ENCODE measurements at places on chromosomes 7 and 10.
A peak's percentile ranks its signal among the peaks of the same experiment; 100 is the strongest.

DNA sequence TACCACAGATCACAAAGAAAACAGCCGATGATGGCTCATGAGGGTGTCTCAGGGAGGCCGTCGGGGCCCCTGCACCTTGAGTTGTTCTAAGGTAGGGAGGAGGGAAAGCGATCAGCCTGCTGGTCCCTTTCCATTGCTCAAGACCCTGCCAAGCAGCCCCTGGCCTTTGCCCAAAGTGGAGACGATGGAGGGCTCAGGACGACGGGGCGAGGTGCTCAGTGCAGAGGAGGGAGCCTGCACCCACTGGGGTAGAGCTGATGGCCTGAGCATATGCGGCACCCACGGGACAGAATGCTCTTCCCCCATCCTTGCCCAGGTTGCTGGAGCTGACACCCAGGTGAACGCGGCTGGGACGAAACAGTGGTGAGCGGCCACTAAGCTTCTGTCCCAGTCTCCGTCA lies 58.3 kb upstream of the FAM20C start:
- DNase-seq: no peak

GRCh38 chr7:41729059-41729458 lies 26.2 kb upstream of the INHBA start:
- no peak for DNase-seq

DNA sequence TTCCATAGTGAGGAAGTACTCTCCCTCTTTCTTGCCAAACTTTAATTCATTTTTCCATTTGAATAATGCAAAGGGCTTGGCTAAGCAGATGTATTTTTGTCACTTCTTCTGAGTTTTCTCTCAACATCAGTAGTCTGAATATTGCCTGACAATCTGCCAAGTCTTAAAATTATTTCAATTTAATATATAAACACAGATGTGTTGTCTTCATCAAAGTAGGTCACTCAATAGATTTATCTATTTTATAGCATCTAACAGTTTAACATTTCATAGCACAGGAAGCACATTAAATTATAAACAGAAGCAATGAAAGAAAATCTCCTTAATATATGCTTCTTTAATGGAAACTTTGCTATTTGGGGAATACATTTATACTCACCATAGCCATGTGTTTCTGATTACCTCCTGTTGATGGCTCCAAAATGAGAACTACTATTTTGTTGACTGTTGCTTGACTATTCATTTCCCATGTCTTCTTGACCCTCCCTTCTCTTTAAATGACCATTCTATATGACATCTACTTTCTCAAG lies 4.5 kb downstream of the CPED1 start:
- no peak for DNase-seq

DNA sequence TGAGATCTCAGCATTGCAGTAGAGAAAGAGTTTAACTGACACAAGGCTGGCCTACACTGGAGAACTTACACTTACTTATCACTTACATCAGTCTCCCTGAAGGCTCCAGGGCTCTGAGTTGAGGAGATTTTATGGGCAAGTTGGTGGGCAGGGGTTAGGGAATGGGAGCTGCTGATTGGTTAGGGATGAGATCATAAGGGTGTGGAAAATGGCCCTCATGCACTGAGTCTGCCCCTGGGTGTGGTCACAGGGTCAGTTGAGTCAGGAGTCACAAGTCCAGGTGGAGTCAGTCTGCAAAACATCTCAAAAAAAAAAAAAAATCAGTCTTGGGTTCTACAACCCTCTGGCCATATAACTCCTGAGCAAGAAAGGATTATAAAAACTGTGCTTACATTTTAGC lies 60.5 kb downstream of the PPP1R17 start:
- DNase-seq: no peak

DNA sequence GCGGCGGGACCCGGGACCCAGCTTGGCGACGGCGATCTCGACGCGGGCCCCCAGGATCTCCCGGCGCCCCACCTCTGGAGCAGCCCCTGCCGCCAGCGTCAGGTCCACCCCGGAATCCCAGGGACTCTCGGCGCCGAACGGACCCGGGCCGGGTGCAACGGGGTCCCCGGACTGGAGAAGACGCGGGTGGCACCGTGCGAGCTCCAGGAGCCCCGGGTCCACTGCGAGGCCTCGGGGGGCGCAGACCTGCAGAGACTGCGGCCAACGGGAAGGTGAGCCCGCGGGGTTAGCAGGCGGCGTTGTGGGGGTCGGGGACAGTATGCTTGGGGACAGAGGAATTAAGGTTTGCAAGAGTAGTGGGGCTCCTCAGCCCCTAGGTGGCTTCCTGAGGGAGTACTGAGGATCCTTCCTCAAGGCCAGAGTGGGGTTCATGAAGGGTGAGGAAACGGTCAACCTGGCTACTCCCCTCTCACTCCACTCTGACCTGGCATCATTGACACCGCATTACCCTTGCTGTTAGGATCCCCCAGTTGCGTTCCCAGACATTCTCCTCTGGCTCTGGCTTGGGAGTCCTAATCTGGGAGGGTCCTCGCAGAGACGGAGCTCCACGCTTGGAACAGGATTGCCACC lies 353 bp downstream of the EPHB6 start:
- DNase-seq: no peak

DNA sequence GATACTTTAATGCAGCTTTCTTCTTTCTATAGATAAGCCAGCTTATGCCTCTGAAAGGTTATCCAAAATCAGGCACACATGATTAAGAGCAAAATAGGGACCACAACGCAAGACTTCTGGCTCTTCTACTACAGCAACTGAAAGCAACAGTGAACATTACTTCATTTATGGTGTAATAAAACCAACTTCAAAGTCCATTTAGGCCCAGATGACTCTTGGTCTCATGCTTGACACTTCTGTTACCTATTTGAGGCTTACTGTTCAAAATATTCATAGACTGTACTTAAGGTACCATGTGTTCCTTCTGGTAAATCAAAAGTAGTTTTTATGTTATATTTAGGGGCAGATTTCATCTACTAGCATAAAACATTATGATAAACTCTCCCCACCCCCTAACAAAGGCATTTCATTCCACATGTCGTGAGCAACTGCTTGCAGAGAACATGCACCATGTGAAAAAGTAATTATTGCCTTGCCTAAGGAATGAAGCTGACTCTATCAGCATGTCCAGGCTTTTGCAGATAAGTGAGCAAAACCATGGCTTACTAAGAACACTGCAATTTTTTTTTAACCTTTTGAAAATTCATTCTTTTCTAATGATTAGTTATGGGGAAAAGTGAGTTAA lies 154.9 kb upstream of the ITGB1 start:
- DNase-seq: no peak

DNA sequence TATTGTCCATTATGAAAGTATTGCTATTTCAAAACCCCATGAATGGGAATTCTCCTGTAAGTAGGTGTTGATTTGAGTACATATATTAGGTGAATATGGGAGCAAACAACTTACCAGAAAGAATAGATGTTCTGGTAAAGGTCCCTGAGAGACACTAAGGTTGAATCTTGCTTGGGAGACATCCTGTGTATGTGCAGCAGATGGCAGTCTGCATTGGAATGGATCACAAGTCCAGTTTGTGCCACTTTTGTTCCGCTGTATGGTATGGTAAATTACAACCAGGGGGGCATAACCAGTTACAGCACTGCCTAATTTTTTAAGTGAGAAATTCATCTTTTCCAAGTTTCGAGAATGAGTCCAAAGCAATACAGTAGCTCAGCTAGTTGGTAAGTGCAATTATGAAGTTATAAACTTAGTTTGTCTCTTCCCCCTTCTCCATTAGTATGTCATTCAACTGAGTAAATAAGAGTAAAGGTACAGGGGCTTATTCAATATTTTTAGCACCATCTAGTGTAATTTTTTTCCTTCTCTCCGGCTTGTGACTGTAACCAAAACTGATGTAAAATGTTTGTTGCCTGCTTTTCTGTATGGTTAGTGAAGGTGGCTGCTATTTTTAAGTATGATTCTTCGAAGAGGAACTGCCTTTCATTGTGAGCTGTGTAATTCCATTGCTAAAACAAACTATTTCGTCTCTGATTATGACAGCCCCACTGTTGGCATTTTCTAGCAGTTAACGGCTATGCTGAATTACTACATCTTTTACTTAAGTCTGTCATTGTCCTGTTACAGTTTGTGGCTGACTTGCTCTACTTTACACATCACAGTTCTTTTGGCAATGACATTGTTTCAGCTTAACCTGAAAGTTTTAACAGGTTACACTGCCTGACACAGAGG lies 2.8 kb downstream of the MCU start:
- DNase-seq: no peak

- no peak for DNase-seq
Observed at GRCh38 chr7:81013083-81013817, 94.4 kb upstream of the SEMA3C start.

DNA sequence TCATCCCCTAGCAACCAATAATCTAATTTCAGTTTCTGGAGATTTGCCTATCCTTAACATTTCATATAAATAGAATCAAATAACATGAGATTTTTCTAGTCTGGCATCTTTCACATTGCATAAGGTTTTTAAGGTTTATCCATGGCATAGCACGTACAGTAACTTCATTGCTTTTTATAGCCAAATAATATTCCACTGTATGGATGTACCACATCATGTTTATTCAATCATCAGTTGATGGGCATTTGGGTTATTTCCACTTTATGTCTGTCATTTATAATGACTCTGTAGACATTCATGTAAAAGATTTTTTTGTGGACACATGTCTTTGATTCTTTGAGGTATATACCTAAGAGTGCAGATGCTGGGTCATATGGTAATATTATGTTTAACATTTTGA lies 1052.6 kb downstream of the DNAJB9 start:
- DNase-seq: no peak

DNA sequence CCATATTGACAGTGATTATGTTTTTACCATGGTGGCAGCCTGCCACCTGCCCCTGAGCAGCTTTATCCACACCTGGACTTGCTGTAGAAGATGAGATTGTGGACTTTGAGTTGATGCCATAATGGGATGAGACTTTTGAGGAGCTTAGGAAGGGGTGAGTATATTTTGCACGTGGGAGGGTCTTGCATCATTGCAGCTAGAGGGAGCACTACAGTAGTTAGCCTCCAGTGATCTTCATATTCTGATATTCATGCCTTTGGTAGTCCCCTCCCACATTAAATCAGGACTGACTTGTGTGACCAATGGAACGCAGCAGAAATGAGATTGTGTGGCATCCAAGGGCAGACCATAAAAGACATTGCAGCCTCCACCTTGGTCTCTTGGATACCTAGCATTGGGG lies 18.2 kb upstream of the COL13A1 start:
- DNase-seq: no peak

- DNase-seq: no peak
Observed at GRCh38 chr10:89245802-89246201, 5.8 kb downstream of the LIPA start.

DNA sequence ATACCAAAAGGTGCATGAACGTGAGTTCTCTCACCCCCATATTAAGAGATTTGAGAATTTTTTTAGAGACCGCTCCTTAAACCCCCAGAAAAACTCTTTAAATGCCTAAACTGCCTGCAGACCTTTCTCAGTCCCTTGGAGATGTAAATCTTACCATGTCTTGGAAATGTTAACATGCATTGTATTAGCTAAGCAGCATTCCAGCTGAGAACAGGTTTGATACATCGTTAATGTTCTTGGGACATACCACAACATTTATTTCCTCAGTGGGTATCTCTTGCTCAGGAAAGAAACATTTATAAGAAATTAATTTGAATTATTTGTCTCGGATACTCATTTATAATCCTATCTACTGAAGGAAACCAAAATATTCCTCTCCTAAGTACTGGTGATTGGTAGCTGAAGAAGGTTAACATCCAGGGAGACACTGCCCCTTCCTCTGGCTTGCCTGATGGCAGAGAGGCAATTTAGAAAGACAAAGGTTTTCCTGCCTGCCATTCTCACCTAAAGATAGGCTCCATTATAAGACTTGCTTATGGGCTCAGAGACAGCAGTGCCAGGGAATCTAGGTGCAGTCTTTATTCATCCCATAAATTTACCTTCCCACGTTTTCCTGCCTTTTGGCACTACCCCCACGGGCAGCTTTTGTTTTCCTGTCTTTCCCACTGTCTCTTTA lies 141.2 kb downstream of the COBL start:
- no peak for DNase-seq

- no peak for DNase-seq
Observed at GRCh38 chr10:94083662-94084265, 90.0 kb downstream of the PLCE1 start.

DNA sequence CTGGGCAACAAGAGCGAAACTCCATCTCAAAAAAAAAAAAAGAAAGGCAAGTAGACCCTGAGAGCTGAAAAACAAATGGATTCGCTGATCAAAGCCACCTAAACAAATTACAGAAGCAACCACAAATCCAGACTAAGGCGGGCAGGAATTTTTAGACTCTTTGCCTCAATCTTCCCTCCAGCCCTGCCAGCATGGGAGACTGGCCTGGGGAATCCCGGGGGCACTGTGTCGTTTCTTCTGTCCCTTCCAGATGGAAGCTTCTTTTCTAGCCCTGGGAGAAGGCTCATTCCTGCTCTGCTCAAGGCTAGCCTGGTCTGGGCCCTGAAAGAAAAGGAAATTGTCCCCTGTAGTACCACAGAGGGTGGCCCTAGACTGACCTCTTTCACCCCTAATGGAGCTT lies 15.6 kb upstream of the SERPINE1 start:
- DNase-seq: no peak

DNA sequence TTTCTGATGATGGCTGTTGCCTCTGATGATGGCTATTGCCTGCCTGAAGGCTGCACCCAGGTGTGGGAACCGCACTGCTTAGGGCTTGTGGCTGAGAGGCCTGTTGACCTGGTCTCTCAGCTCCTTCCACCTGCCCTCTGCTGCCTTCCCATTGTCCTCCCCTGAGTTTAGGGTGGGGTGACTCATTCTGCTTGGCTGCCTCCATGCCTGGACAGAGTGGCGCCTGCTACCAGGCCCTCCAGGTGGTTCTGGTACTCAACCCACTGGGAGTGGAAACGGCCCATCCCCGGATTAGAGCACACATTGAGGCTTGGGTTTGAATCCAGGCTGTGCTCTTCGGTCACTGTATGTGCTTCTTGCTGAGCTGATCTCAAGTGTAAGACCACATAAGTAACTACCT lies 120.6 kb downstream of the SEM1 start:
- DNase-seq: no peak

- no peak for DNase-seq
Observed at GRCh38 chr10:108911814-108912541, 1011.3 kb downstream of the XPNPEP1 start.

- DNase-seq: no peak
Observed at GRCh38 chr10:23151071-23151470, 41.0 kb upstream of the PTF1A start.

- DNase-seq: no peak
Observed at GRCh38 chr7:2037808-2038522, 194.8 kb downstream of the MAD1L1 start.

- no peak for DNase-seq
Observed at GRCh38 chr7:76223286-76223972, 21.7 kb downstream of the SRRM3 start.

DNA sequence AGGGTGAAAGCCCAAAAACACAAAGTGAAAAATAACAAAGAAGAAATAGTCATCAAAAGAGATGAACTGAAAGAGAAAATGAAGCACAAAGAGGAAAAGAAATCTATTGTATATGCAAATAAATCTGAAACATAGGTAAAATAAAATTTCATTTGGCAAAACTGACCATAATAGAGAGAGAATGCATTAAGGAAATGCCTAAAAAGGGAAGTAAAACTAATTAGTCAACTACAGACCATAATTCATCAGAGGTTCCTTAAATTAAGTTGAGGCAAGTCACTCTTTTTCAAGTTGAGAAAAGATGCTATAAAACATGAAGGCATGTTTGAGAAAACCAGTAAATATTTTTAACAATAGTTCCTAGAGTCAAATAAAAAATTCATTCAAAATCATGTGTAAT lies 233.3 kb downstream of the LRRN3 start:
- DNase-seq: no peak

- peak; percentile 77 for DNase-seq
Observed at GRCh38 chr10:71735709-71736569, 16.4 kb upstream of the C10orf105 start.

GRCh38 chr7:74417419-74417971 lies 36.2 kb upstream of the GTF2IRD1 start:
- peak; percentile 74 for DNase-seq
